Stimulated activated CD4-positive, alpha-beta T cell treated with anti-CD3 and anti-CD28 coated beads, Interleukin-4, amount 100 ng/mL, for 48 hours (primary cell): ENCODE measurements at places on chromosomes 3 and 15.

DNA sequence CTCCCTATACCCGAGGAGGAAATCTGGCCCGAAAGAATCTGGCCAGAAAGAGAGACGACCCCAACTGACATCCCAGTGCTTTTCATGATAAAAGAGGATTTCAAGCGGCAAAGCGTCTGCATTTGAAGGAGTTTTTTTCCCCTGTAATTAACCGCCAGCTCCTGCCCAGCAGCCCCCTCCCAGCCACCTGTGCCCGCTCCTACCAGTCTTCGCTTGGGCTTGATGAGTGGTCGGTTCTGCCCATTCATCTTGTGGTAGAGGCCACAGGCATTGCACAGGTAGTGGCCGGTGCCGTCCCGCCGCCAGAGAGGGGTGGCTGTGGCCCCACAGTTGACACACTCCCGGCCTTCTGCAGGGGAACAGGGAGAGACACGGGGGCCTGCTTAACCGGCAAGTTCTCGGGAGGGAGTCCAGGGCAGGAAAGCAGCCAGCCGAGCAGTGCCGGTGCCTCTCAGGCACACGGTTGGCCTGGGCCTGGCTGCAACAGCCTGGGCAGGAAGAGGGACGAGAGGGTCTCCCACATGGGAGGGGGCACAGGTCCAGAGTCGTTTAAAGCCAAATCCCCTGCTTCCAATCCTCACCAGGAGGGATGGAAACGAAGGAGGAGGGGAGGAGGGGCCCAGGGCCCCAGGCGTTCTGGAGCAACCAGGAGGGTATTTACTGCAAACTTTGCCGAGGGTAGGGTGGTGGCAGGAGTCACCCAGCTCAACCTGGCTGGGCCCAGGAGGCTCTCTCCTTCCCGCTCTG is 9.2 kb downstream of the GATA2 start:
- no peak for DNase-seq

DNA sequence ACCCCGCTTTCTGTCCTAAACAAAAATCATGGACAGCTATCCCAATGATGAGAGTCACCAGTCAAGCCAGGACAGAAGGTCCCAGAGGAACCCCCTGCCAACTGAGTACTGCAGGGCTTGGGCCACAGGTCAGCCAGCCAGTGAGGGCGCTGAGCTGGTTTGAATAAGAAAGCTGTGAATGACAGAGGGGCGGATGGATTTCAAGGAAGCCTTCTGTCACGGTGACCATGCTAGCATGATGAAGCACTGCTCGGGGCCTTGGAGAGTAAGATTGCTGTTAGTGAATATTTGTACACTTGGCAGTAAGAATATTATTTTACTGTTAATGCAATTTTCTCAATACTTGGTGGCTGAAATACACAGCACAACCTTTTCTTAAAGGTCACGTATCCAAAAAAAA is 734.0 kb upstream of the NR2F2 start:
- no peak for DNase-seq

DNA sequence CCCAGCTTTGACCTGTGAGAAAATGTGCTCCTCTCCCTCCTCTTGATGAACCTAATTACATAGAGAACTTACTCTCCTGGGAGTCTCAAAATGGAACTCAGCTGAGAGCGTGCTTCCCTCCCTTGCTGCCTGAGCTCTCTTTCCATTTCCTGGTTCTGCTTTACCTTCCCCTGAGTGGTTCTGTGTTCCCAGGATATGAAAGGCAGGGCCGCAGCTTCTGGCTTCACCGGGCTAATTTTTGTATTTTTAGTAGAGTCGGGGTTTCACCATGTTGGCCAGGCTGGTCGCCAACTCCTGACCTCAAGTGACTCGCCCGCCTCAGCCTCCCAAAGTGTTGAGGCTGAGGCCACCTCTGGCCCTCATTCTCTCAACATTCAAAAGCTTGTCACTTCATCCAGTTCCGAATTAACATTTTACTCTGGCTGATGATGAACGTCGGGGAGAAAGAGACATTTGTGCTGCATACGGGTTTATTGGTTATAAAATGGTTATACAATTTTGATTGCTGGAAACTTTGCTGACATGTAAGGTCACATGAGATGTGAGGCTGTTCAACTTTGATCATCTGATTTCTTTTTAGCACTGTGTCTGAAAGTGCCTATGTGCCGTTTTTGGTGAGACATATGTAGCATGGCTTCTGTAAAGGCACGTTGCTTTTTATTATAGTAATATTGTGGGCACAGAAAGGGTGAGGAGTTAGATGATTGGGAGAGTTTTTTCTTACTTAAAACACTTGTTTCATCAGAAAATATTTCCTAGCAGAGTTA is 6.6 kb downstream of the PLS1 start:
- no peak for DNase-seq

DNA sequence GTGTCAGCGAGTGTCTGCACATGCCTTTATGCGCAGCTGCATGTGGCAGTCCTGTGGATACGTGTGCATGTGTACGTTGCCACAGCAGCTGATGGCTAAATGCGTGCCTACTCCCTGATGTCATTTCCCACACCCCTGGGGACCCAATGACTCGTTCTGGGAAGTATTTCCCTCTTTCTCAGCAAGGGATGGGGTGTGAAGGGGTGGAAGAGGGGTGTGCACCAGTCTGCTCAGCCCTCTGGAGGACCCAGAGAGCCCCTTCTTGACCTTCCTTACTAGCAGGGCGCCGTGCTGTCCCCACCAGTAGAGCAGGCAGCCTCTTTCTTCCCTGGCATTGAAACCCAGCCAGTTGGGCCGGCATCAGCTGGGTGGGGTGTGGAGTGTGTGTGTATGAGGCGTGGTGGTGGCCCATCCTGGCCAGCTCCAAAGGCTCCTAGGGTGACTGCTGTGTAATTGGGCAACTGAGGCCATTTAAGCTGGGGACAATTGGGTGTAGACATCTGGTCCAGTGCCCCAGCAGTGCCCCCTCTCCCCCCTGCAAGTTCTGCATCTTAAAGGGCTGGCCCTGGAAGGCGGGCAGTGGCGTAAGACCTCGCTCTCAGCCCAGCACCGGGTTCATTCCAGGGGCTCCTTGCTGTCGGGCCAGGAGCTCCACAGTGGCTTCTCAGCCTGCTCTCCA is 19.2 kb downstream of the SNX33 start:
- no peak for DNase-seq

DNA sequence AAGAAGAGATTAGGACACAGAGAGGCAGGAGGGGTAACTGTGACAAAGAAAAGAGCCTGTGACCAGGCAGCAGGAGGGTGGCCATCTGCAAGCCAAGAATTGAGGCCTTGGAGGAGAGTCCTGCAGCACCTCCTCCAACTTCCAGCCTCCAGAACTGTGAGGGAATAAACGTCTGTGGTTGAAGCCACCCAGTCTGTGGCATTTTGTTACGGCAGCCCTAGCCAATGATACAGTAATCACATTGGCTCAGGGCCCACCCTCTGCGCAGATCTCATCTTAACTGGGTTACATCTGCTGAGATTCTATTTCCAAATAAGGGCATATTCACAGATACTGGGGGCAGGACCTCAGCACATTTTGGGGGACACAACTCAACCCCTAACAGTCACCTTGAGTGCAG is 11.3 kb downstream of the SELENOS start:
- DNase-seq = no peak

GRCh38 chr3:170437176-170437575 is 18.5 kb downstream of the CLDN11 start:
- DNase-seq = no peak

GRCh38 chr15:42584031-42584765 is 8.8 kb downstream of the STARD9 start:
- no peak for DNase-seq

GRCh38 chr3:184748219-184749135 is 36.6 kb upstream of the MAGEF1 start:
- DNase-seq = no peak

DNA sequence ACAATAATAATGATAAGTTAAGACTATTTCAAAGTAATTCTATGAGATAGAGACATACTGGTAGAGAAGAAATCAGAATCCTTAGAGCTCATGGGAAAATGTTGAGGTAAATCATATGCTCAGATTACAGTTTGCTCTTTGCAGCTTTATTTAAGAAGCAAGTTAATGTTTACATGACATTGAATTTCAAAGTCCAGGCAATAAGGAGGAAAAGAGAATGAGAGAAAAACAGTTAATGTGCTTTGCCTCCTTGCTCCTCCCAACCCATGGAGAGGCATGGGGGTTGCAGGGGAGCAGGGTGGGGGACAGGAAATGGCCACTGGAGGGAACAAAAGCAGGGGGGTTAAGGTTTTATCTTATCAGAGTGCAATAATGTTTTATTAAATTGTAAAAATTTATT is 42.2 kb upstream of the ZBTB38 start:
- no peak for DNase-seq

DNA sequence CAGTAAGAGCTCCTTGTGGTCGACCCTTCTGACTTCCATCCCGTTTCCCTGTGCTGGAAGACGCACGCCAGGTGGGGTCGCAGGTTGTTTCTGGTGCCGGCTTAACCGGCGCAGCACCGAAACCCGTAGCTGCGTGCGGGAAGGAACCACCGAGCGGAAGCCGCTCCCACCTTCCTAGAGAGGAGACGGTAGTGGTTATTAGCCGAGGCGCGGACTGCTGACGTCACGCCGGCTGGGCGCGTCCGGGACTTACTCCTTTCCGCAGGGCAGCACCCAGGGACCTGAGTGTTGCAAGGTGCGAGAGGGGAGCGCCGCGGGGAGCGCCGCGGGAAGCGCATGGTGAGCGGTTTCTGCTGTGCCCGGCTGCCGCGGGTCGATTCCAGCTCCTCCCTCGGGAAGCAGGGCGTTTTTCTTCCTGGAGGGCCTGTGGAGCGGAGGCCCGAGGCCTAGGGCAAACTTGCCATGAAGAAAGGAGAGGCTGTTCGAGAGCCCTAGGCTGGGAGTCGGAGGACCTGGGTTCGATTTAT is at the start of gene ZNF501:
Gene ZNF501, plus strand, starts transcription at position 252 of the 527 bp plus-strand sequence. CDS start 4,787 bp downstream, outside the sequence.
- peak; percentile 77 for DNase-seq

DNA sequence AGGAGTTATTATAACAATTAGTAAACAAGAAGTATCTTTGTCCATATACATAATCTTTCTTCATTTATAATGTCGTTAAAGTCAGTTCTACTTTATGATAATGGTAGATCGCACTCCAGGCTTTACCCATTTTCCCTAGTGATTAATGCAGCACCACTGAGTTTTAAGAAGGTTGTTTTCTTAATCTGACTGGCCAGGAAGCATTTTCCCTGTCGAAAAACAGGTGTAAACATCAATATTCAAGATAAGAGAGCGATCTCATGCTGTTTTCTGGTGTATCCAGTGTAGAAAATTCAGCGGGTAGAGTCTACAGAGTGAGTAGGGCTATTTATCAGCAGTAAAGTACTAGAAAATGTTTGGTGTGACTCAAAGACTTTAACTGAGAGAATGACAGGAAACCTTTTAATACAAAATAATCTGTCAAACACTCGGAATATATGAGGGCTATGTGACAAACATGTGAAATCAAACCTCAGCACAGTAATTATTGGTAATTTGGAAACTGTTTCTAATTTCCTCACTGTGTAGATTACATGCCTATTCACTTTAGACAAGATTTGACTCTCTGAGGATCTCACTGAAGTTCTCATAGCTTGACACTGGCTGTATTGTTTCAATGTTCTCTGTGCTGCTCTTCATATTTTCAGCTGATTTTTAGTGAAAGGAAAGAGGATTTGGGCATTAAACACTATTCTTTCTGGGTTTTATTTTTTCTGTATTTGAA is 1013.2 kb downstream of the VGLL3 start:
- DNase-seq = no peak

GRCh38 chr3:197149528-197149927 is 119.9 kb upstream of the MELTF start:
- DNase-seq = no peak
